ENCODE measurements at places on chromosomes 7 and 10. TPM values are rescaled to one million over a fixed set of nuclear protein-coding genes. Genes with fewer than 3 reads are reported as not detected.

The SRGN gene
- 481 TPM for total RNA-seq

GRCh38 chr10:132858121-132859081 is 72.5 kb upstream of the NKX6-2 start:
- DNase-seq, result no peak

The GIMAP8 gene
- 15.2 TPM for total RNA-seq

The GARIN1A gene
- 2.6 TPM for total RNA-seq

- no peak for DNase-seq
Observed at GRCh38 chr10:96655461-96656197, 64.7 kb downstream of the PIK3AP1 start.

DNA sequence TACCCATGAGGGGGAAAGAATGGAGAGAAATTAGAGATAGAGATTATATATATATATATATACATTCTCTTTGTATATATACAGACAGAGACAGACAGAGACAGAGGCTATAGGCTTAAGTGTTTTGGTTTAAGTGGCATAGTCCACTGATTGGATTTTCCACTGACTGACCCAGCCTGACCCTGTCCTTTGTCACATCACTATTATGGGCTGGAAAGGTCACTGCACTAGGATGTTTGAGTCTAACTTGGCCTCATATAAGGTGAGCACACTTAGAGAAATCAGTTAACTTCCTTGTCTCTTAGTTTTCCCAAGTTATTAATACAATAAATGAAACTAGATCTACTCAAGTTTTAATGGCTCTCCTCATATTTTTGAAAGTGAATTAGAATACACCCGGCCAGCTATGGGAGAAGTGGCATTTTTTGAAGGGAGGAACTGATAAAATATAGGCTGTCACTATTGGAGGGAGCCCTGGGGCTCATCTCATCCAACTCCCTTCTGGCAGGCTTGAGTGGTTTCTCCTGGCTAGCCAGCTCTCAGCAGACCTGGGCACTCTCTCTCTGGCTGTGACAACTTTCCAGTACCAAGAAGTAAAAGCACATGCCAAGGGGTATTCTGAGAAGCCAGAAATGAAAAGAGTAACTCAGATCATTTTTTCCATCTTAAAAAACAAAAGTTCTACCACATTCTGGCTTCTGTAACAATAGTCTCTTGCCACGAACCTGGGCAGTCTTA is 455.6 kb upstream of the ANKRD30A start:
- no peak for DNase-seq

The UCMA gene
- not detected for total RNA-seq

GRCh38 chr10:121556918-121557573 is 41.2 kb downstream of the FGFR2 start:
- no peak for DNase-seq

All from omental fat pad (tissue), 4 donors.